ENCODE measurements at places on chromosomes 1 and 21. TPM values are rescaled to one million over a fixed set of nuclear protein-coding genes. Genes with fewer than 3 reads are reported as not detected.

DNA sequence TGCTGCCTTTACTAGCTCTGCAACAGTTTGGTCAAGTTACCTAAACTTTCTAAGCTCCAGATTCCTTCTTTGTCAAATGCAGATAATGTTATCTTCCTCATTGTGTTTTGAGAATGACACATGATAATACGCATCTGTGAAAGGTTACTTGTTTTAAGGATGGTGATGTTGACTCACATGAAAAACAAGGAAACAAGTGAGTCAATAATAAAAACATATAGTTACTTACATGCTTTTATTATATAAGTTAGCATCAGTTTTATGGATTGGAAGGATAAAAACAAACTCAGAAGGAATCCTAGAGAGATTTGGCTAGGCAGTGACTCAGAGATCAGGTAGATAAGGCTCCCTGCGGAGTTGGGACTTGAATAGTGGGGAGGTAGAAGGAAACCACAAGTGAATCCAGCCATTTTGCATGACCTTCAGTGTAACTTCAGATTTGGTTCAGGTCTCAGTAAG lies 144.6 kb downstream of the LMO4 start:
- DNase-seq: no peak

DNA sequence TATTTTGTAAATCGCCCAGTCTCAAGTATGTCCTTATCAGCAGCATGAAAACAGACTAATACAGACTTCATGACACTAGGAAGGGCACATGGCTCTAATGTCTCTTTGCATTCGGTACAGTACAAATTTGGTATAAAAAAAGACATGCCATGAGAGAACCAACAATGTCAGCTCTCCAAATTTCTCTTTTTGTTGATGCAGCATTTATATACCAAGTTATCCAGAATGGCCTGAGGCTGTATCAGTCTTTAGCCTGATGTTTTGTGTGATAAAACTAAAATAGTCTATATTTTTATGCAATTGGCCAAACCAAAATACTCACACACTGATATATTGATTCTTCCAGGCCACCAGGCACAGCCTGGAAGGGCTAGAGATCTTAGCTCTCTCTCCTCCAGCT lies 124.3 kb upstream of the SAMSN1 start:
- no peak for DNase-seq

Gene CAPN8
- 97.2 TPM for total RNA-seq

- no peak for DNase-seq
Observed at GRCh38 chr1:181632960-181633359, 149.6 kb downstream of the CACNA1E start.

DNA sequence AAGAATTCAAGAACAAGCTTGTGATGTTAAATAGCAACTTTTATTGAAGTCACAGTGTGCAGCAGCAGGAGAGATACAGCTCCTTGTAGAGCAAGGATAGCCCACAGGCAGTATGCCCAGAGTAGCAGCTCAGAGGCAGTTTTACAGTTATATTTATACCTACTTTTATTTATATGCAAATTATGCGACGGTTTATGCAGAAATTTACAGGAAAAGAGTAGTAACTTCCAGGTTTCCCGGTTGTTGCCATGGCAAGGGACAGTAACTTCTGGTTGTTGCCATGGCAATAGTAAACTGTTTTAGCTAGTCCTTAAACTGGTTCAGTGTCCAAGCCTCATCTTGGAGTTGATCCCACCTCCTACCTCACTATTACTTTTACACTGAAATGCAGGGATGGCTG lies 344.6 kb upstream of the LYPLAL1 start:
- no peak for DNase-seq

DNA sequence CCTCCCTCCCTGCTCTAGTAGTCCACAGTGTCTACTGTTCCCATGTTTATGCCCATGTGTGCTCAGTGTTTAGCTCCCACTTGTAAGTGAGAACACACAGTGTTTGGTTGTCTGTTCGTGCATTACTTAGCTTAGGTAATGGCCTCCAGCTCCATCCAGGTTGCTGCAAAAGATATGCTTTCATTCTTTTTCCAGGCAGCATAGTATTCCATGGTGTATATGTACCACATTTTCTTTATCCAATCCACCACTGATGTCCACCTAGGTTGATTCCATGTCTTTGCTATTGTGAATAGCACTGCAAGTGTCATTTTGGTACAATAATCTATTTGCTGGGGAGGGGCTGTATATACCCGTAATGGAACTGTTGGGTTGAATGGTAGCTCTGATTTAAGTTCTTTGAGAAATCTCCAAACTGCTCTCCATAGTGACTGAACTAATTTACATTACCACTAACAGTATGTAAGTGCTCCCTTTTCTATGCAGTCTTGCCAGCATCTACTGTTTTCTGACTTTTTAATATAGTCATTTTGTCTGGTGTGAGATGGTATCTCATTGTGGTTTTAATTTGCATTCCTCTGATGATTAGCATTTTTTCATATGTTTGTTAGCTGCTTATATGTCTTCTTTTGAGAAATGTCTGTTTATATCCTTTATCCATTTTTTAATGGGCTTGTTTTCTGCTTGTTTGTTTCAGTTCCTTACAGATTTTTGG lies 191.9 kb upstream of the DMRTA2 start:
- DNase-seq: no peak

DNA sequence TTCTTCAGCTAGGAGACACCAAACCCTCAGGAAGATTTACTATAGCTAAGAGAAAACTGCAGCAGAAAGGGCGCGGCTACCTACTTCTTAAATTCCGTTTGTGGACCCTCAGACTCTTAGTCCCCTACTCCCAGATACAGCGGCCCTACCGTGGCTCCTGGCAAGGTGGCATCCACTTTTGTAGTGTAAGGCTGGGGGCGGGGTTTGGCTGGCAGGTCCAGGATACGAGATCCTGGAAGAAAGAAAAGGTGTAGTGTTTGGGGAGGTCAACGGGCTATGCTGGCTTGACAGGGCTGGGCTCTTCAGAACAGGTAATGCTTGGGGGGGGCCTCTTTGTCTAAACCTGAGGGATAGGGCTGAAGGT lies 280 bp downstream of the CREB3L4 start:
- DNase-seq: no peak

DNA sequence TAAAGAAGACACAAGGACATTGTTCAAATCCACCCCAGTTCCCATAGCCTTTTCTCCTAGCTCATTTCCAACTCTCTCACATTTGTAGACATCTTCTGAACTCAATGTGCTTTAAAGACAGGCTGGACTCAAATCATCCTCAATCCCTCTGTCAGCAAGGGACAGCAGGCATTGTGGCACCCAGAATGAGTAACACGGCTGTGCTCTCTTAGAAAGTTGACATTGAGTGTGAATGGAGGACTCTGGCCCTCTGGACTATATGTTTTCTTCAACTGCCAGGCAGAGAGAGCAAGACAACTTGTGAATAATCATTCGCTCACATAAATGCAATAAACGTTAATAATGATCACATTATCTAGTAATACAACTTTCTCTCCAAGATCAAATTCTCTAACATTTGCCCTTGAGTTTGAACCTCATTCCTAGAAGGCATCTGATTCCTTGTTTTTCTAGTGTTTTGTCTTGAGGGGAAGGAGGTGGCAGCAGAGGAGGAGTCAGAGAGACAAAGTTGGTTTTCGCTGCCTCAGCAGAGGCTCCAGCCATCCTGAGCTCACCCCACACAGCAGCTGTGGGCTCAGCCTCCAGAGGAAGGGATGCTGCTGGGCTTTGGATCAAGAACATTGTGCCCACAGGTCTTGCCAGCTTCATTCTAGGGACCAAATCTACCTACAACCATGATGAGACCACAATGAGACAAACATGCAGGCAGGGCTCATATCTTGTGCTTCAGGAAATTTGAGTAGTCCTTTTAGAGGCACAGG lies 85.1 kb downstream of the BCAR3 start:
- DNase-seq: no peak

Gene SPOCD1
- 39.8 TPM for total RNA-seq

DNA sequence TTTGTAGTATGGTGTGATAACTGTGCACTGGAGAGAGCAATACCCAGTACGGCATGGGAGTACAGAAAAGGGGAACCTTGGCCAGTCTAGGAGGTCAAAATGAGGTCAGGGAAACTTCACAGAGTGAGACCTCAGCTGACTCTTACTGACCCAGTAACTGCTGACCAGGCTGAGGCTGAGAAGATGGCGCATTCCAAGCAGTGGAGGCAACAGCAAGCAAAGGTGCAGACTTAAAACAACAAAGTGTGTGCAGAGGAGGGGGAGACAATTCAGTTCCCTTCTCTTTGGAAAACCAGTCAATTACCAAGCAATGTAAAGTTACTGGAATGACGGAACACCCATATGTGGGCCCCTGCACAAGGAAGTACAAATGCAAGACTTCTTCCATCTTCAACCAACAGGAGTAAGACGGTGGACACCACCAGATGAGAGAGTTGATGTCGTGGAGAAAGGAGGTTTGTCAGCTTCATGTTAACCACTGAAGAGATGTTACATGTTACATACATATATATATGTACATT lies 54.6 kb upstream of the PRDX6 start:
- no peak for DNase-seq
